Tibial nerve (tissue), 4 donors: ENCODE measurements at places on chromosomes 7 and 10. TPM values are rescaled to one million over a fixed set of nuclear protein-coding genes. Genes with fewer than 3 reads are reported as not detected.

MCMBP gene
- 62.4 TPM for total RNA-seq

GSDME gene
- 12.6 TPM for total RNA-seq

PKD2L1 gene
- not detected for total RNA-seq

AKR1D1 gene
- total RNA-seq: not detected

NUDT13 gene
- total RNA-seq: 1.2 TPM

SLC18A2 gene
- 0.20 TPM for total RNA-seq

SLC18A3 gene
- total RNA-seq: not detected

FGL2 gene
- 30.0 TPM for total RNA-seq

ATP6V1F gene
- 77.0 TPM for total RNA-seq

LRRD1 gene
- 0.44 TPM for total RNA-seq

CLRN3 gene
- total RNA-seq: not detected

PRKCQ gene
- not detected for total RNA-seq

TMEM178B gene
- total RNA-seq: 0.63 TPM

CTAGE6 gene
- 1.0 TPM for total RNA-seq

SPDYE1 gene
- total RNA-seq: not detected

TMEM213 gene
- not detected for total RNA-seq

SORCS3 gene
- 3.9 TPM for total RNA-seq

PAX4 gene
- not detected for total RNA-seq

RELN gene
- total RNA-seq: 114 TPM

PDE6C gene
- total RNA-seq: not detected

TUBAL3 gene
- 0.21 TPM for total RNA-seq

OR9A2 gene
- 0.44 TPM for total RNA-seq

HHEX gene
- total RNA-seq: 16.7 TPM
